ENCODE measurements at places on chromosomes 4 and X.

GRCh38 chr4:132063829-132064228 lies 1085.3 kb upstream of the PCDH10 start:
- no peak for DNase-seq

- DNase-seq = peak; percentile 48
Measured at GRCh38 chrX:135295238-135295943, 13.9 kb upstream of the ETDC start.

DNA sequence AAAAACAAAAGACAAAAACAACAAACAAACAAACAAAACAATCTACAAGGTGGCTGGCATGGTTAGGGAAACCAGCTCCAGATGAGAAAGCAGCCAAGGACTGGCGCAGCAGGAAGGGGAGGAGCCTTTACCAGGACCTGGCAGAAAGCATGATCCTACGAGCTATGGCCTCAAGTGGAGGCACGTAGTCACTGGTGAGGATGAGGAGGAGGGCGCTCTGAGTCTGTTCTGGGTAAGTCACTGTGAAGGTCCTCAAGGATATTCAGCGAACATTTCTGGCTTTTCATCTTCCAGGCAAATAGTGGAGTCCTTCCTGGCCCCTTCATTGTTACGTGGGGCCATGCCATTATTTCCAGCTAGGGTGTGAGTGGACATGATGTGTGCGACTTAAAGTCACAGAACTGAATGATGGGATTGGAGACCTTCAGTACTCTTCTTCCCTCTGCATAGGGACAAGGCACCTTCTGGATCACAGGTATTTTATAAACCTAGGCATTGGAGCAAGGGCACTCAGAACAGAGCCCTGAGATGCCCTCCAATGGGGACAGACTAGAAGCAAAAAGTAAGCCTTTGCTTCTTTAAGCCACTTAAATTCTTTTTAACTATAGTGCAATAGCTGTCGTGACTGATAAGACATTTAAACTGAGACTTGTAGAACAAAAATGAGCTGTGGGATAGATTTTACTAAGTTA lies 771.3 kb downstream of the RAB28 start:
- DNase-seq = no peak

- DNase-seq = no peak
Measured at GRCh38 chr4:66829310-66829709, 716.0 kb downstream of the CENPC start.

DNA sequence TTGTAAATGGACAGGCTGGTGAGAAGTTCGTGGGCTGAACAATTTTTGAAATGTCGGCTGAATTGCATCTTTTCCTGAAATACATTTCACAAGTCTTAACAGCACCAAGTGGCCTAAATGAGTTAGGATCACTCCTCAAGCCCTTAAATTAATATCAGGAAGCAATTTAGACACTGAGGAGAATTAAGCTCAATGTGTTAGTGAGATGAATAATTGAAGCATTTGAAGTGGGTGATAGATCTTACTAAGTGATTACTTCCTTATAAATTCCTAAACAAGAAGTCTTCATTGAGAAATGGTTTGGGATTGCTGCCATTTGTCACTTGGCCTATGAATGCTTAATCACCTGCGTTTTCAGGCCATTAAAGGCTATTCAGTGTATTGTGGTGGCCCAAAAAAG lies 116.8 kb downstream of the NAA11 start:
- no peak for DNase-seq

All from activated CD4-positive, alpha-beta T cell treated with anti-CD3 and anti-CD28 coated beads, Interleukin-2, amount 50 U/mL, for 16 hours (primary cell).